ENCODE measurements at places on chromosomes 5 and 9. TPM values are rescaled to one million over a fixed set of nuclear protein-coding genes. Genes with fewer than 3 reads are reported as not detected.

The SPARC gene
- total RNA-seq = 48.5 TPM

- H3K27me3 ChIP-seq = no peaks in the 10 kb centered on the region
- DNase-seq = no peak
- no peaks in the 10 kb centered on the region for H3K4me1 ChIP-seq
- H3K36me3 ChIP-seq = no peaks in the 10 kb centered on the region
Observed at GRCh38 chr9:30982301-30982700, 1402.1 kb upstream of the ACO1 start.

DNA sequence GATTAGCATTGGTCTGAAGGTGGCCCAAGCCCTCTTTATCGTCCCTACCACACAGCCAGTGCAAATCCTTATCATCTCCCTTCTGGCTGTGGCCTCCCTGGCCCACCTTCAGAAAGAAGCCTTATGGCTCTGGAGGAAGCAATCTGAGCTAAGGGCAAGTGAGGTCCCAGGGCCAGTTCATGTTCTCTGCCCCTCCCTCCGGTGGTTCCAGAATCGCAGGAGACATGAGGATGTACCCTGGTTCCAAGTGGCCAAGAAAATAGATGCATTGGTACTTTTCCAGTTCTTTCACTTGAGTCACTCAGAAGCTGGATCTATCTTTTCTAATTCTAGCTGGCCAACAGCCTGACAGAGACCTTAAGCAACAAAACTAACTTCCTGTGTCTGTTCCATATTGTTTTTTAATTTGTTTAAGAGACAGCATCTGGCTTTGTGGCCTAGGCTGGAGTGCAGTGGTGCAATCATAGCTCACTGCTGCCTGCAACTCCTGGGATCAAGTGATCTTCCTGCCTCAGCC, 60.7 kb downstream of the LHFPL2 start:
- H3K27ac ChIP-seq = no peak overlapping the region
- DNase-seq = no peak
- no peak overlapping the region for H3K4me3 ChIP-seq
- H3K4me1 ChIP-seq = no peaks in the 10 kb centered on the region
- H3K27me3 ChIP-seq = no peaks in the 10 kb centered on the region
- H3K36me3 ChIP-seq = no peaks in the 10 kb centered on the region

- H3K4me3 ChIP-seq = no peak overlapping the region
- no peak overlapping the region for H3K27ac ChIP-seq
Observed at GRCh38 chr5:10505517-10506095, 58.3 kb upstream of the ANKRD33B start.

DNA sequence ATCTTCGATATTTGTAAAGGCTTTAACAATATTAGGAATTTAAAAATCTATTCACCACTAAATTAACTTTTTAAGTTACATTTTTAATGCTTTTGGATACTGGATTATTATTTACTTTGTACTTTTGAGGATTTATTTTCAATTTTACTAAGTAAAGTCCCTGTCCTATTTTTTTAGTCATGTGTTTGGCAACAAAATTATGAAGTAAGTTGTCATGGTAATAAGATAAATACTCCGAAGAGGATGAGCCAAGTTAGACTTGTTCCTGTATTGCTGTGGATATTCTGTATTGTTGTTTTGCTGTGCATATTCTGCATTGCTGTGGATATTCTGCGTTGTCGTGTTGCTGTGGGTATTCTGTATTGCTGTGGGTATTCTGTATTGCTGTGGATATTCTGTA, 210.1 kb downstream of the MTRR start:
- no peak overlapping the region for H3K4me3 ChIP-seq
- H3K36me3 ChIP-seq = no peaks in the 10 kb centered on the region
- H3K27ac ChIP-seq = no peak overlapping the region
- no peak for DNase-seq
- H3K27me3 ChIP-seq = no peaks in the 10 kb centered on the region
- H3K4me1 ChIP-seq = no peaks in the 10 kb centered on the region

GRCh38 chr9:708182-708550, 133.3 kb upstream of the DMRT1 start:
- H3K4me1 ChIP-seq = peaks cover 9% of the 10 kb centered on the region
- no peak overlapping the region for H3K27ac ChIP-seq
- no peak overlapping the region for H3K4me3 ChIP-seq
- DNase-seq = no peak
- peaks cover 3% of the 10 kb centered on the region for H3K27me3 ChIP-seq

The SPATA31C1 gene
- not detected for total RNA-seq

DNA sequence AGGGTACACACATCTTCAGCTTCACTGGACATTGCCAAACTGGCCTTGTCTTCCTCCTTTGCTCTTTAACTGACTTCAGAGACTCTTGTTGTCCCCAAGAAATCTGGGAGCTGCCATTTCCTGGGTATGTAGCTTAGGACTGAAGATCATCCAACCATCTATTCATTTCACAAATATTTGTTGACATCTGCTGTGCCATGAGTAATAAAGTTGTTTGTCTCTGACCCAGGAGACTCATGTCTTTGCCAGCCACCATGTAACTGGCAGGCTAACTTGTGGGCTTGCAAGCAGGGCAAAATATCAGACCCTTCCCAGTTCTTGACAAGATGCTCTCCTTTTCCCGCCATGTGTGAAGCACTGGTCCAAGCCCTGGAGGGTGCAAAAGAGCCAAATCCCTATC, 17.1 kb upstream of the TOR1B start:
- peaks cover 7% of the 10 kb centered on the region for H3K4me1 ChIP-seq
- H3K27ac ChIP-seq = no peak overlapping the region
- no peak overlapping the region for H3K4me3 ChIP-seq
- no peaks in the 10 kb centered on the region for H3K27me3 ChIP-seq

- no peak within 1 kb of the TSS for H3K4me3 ChIP-seq
- no peaks in the 10 kb centered on the region for H3K36me3 ChIP-seq
- no peak for DNase-seq
- peaks cover 24% of the 10 kb centered on the region for H3K27me3 ChIP-seq
Observed at GRCh38 chr9:22446589-22446949, at the start of gene DMRTA1. Gene DMRTA1 (plus strand): TSS chr9:22446824. CDS start chr9:22447066, 242 bp downstream.

The CCNJL gene
- 32.1 TPM for total RNA-seq

DNA sequence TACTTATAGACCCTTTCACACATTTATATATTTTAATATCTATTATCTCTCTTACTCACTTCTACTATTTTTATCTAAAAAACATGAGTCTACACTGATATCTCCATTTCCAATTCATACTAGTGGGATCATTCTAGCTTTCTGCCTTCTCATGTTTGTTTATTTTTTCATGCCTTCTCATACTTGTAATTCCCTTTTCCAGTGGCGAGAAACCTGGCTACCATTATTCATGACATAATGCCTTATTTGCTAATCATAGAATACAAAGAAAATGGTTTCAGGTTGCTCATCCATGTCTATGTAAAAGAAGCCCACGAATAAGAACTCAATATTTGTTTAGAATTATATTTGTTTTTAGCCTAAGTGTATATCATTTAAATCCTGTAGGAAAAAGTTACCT, 232.7 kb upstream of the ACTBL2 start:
- no peak for DNase-seq
- H3K27me3 ChIP-seq = no peaks in the 10 kb centered on the region
- H3K36me3 ChIP-seq = no peaks in the 10 kb centered on the region
- no peak overlapping the region for H3K27ac ChIP-seq

- H3K4me1 ChIP-seq = no peaks in the 10 kb centered on the region
- H3K27me3 ChIP-seq = no peaks in the 10 kb centered on the region
- H3K36me3 ChIP-seq = no peaks in the 10 kb centered on the region
- H3K27ac ChIP-seq = no peak overlapping the region
Observed at GRCh38 chr5:153159616-153160015, 330.9 kb upstream of the GRIA1 start.

The MYMK gene
- not detected for total RNA-seq

GRCh38 chr5:33488558-33489355, 48.0 kb downstream of the TARS1 start:
- H3K27ac ChIP-seq = no peak overlapping the region
- no peak overlapping the region for H3K4me3 ChIP-seq
- DNase-seq = no peak
- H3K4me1 ChIP-seq = no peaks in the 10 kb centered on the region
- H3K27me3 ChIP-seq = no peaks in the 10 kb centered on the region

- H3K4me3 ChIP-seq = no peak overlapping the region
- H3K4me1 ChIP-seq = peaks cover 22% of the 10 kb centered on the region
- peaks cover 10% of the 10 kb centered on the region for H3K27me3 ChIP-seq
- DNase-seq = no peak
Observed at GRCh38 chr9:4665357-4665756, 923 bp downstream of the SPATA6L start.

DNA sequence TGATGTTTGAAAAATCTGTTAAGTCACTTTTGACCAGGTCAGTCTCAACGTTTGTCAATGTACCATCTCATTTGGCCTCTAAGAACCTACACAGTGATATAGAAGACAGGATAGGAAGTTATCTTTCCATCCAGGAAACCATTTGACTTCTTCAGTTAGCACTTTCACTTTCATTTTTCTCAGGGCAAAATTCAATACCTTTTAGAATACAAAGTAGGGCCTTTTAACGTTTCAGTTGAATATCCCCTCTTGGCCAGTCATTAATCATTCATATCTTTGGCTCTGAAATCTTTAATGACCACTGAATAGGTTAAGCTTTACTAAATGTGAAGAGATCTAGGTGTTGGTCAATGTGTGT, 101.1 kb upstream of the GNAQ start:
- peak overlapping the region; percentile 25 for H3K27ac ChIP-seq
- H3K36me3 ChIP-seq = no peaks in the 10 kb centered on the region
- peaks cover 9% of the 10 kb centered on the region for H3K4me1 ChIP-seq
- H3K4me3 ChIP-seq = peak overlapping the region; percentile 1
- H3K27me3 ChIP-seq = no peaks in the 10 kb centered on the region
- peak; percentile 48 for DNase-seq

- no peak overlapping the region for H3K27ac ChIP-seq
- no peak for DNase-seq
- H3K4me3 ChIP-seq = no peak overlapping the region
- no peaks in the 10 kb centered on the region for H3K4me1 ChIP-seq
- peaks cover 7% of the 10 kb centered on the region for H3K36me3 ChIP-seq
Observed at GRCh38 chr5:14298126-14298847, 155.1 kb downstream of the TRIO start.

GRCh38 chr5:252546-252945, 18.9 kb upstream of the PDCD6 start:
- no peak for DNase-seq
- no peak overlapping the region for H3K27ac ChIP-seq
- no peak overlapping the region for H3K4me3 ChIP-seq
- H3K4me1 ChIP-seq = no peaks in the 10 kb centered on the region

DNA sequence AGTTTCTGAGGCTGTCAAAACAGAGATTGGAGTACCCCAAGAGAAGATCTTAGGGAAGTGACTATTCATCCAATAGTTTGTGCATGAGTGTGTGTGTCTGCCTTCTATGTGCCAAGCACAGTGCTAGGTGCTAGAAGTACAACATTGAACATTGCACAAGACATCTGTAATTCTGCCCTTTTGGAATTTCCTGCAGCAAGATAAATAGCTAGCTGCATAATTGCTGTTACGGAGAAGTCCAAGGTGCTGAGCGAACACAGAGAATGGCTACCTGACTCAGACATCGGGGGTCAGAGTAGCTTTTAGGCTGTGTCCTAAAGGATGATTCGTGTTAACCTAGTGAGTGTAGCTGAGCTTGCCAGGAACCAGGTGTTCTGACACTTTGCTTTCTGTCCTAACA, 44.8 kb downstream of the PAPPA start:
- no peaks in the 10 kb centered on the region for H3K27me3 ChIP-seq
- no peak overlapping the region for H3K27ac ChIP-seq
- H3K4me1 ChIP-seq = no peaks in the 10 kb centered on the region
- DNase-seq = no peak
- H3K4me3 ChIP-seq = no peak overlapping the region

DNA sequence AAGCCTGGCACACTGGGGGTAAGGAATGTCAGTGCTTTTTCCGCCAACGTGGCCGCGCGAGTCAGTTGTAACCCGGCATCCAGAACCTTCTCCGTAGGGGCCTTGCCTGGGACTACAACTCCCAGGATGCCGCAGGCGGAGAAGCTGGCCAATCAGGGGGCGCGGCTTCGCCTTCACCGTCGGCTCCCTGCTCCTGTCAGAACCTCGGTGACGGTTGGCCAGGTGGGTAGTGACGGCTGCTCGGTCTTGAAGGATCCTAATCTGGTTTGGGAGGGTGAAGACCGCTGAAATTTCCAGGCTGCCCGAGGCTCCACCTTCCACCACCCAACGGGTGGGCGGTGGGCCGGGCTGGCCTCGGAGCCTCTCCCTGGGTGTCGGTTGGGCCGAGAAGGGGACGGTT, at the start of gene C5orf58:
C5orf58 (plus strand) TSS at position 200 of the 400 bp plus-strand sequence. CDS start 1,992 bp downstream, outside the sequence.
- no peaks in the 10 kb centered on the region for H3K27me3 ChIP-seq
- no peaks in the 10 kb centered on the region for H3K4me1 ChIP-seq
- no peak for DNase-seq

The STOM gene
- total RNA-seq = 189 TPM

- H3K36me3 ChIP-seq = no peaks in the 10 kb centered on the region
- peak overlapping the region; percentile 60 for H3K27ac ChIP-seq
- peak; percentile 39 for DNase-seq
- no peaks in the 10 kb centered on the region for H3K27me3 ChIP-seq
- H3K4me1 ChIP-seq = peaks cover 12% of the 10 kb centered on the region
- no peak overlapping the region for H3K4me3 ChIP-seq
Observed at GRCh38 chr5:73096239-73096575, 24.2 kb upstream of the TMEM171 start.

DNA sequence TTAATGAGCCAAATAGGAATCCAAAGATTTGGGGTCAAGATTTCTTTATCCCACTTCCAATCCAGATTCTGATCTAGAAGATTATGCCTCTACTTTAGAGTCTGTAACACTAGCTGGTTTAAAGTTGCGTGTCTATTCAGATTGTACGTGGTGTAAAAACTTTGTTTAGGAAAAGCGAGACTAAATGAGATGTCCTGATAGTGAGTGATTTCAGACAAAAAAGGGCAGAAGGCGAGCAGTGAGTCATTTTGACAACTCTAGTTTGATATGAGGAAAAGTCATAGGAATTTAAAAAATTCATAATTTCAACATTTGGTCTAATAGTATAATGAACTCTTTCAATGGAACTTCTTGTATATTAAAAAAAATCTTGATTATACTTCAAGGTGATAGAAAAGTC, 119.6 kb upstream of the KLF9 start:
- H3K27ac ChIP-seq = no peak overlapping the region
- no peak overlapping the region for H3K4me3 ChIP-seq
- H3K4me1 ChIP-seq = no peaks in the 10 kb centered on the region
- H3K27me3 ChIP-seq = no peaks in the 10 kb centered on the region
- no peaks in the 10 kb centered on the region for H3K36me3 ChIP-seq

DNA sequence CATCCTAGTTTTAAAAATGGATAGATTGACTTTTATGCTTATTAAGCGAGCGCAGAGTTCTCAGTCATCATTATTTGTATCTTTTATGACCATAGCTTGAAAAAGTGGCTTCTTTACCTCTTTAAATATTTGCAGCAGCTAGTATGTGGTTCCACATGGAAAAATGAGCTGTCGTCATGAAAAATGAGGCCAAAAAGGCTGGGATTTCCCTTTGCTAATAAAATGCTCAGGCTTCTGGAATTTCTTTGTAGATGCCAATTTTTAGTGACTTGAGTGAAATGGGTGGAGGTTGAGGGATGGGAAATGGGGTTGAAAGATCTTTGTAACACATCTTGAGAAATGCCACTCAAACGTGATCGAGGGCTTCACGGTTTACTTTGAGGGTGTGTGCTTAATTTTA, 35.2 kb downstream of the RAI14 start:
- no peak for DNase-seq
- H3K4me1 ChIP-seq = peaks cover 2% of the 10 kb centered on the region
- no peaks in the 10 kb centered on the region for H3K36me3 ChIP-seq
- H3K27me3 ChIP-seq = no peaks in the 10 kb centered on the region

All from natural killer cell (primary cell).